ENCODE measurements at places on chromosomes 7 and 10.

DNA sequence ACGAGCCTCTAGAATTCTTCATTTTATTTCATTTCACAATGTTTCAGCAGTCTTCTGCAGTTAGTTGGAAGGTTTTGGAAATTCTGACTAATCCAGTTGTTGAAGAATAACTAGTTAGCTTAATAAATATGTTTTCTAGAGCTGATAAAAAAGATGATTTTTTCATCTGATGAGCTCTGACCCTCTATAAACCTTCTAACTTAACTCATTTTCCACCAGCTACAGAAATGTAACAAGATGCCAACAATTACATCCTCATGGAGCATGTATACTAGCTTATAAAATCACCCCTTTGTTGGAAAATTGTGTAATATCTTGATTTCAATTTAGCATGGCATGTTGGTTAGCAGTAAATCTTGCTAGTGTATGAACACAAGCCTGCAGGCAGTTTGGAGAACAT is 33.1 kb downstream of the KAT6B start:
- DNase-seq: no peak

DNA sequence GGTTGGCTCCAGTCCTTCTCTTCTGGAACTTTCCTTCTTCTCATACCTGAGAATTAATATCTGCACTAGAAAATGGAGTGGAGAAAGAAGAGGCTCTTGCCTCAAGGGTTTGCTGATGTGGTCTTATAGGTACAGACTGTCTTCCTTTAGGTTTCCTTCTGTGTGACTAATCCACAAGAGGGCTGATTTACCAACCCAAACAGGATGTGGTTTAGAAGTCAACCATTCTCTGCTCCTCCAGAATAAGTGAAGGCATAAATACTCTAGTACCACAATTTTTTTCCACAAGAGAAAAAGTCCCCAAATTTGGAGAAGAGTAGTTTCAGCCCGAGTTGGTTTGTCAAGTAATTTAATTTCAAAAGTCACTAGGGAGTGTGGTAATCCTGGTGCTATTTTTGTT is 85.8 kb downstream of the NRP1 start:
- no peak for DNase-seq

DNA sequence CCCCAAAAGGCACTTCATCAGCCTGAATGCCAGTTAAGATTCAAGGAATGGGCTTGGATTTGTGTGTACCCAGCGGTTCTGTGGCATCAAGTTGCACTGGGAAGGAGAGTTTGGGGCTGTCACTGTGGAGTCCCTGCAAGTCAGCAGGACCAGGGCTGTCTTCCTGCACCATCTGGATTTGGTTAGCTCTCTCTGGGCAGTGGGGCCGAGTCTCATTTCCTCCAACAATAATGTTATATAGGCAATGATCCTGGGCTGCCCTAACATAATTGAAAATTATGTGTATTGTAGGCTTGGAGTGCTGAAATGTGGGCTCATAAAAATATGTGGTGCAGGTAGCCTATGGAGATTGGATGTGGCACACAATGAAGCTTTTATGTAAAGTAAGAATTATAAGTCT is 87.2 kb downstream of the TCF7L2 start:
- DNase-seq: no peak

DNA sequence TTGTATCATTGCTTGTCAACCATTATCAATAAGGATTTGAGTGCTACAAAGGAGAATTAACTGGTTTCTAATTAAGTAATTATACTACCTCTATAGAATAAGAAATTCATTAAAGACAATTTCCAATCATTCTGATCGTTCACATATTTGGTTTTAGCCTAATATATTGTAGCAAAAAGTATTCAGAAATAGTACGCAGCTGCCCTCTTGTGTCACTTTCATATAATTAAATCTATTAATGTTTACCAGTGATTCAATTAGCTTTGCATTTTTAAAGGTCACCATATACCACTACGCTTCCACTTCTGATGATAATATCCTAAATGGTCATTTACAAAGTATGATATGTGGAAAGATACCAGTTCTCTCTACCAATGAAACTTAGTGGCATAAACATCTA is 128.3 kb downstream of the NEBL start:
- DNase-seq: no peak

DNA sequence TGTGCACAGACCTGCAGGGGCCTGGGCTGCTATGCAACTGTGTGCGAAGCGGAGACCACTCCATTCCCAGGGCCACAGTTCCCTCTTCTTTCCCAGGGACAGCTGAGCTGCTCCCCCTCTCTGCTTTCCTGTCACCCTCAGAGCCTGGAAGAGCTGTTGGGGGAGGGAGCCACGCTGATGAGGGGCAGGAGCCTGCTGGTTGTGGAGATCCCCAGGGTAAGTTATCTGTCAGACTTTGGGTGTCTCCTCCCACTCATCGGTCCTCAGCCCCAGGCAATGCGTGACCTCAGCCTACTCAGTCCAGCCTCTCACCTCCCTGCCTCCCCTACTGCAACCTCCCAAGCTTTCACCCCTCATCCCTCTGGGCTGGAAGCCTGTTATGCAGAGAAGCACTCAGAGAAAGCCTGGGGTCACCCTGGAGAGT is 53.5 kb downstream of the ZNF467 start:
- no peak for DNase-seq

DNA sequence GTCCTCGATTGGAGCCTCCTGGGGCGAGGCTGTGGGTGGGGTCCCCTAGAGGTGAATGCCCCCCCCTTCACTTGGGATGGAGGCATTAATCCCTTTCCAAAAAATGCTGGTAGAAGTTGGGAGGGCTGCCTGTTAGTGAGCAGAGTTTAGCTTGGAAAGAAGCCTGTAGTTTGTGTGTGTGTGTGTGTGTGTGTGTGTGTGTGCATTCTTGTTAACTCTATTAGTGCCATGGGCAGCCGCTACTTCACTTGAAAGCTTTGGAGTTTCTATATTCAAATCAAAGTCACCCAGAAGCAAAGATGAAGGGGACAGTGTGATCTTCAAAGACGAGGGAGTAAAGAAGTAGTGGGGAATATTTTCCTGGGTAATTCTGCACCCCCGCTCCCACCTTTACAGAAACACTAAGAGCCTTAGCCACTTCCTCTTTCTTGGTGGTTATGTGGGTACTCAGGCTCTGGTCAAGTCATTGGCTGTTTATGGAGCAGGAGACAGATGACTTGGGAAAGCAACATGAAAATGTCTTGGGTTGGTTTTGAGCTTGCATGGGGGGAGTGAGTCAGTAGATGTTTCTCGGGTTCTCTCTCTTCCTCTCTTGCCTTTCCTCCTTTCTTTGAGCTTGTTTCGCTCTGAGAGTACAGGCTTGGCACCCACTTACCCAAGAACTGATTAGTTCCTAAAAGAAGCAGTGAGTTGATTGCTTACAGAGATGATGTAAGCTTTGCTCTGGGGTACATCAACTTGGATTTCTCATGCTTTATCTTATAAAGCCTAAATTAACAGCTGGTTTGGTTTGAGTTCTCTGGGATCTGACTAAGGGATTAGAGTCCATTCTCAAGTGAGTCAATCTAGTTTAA is 35.9 kb downstream of the TCF7L2 start:
- DNase-seq: no peak

DNA sequence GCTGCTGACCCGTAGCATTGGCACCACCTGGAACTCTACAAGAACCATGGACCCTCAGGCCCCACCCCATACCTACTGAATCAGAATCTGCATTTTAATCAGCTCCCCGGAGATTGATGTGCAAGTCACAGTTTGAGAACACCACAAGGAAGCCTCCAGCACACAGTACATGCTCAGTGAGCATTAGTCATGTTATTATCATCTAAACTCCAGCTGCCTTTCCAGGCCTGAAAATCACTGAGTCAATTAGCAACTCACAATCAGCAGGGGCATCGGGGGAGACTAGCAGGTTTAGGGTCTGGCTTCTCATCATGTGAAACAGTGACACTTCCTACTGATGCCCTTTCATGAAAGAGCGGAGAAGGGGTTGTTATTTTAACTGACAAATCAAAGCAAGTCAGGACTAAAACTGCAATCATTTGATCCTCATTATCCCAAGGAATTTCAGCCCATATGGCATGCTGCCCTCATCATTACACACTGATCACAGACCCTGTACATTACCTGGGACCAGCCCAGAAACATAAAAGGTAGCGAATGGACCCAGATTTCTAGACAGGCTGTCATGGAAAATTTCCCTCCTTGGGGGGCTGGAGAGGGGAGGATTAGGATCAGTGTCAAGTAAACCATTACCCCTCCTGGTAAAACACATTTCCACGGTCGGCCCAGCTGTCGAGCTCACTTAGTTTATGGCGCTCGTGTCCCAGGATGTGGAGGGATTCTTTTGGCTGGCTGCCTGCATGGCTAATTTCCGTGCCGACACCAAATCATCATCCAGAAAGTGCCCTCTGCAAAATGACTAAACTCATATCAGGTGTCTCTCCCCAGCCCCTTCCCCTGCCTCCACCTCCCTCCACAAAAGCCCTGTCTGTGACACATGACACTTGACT is 122.8 kb downstream of the PRLHR start:
- DNase-seq: no peak

DNA sequence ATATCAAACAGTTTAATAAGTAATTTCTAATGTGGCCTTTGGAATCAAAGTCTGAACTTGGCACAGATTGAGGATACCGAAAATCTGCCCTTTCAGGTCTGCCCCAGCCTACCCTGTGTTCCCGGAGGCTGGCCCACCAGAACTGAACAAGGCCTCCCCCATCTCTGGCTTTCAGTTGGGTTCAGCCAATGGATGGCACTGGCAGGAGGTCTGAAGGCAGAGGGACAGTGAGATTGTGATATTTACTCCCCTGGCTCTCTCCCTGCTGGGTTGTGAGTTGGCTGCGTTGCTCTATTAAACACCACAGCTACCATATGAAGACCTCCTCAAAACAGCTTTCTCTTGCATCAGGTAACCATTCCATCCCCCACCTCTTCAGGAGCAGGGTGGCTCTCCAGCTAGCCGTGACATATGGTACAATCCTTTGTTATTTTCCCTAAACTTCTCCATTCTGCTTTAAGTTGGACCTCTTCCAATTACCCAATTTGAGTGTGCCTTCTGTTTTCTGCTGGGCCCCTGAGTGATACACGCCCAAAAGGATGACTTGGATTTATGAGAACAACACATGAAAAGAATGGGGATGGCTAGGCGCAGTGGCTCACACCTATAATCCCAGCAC is 28.1 kb downstream of the DNMBP start:
- DNase-seq: no peak

DNA sequence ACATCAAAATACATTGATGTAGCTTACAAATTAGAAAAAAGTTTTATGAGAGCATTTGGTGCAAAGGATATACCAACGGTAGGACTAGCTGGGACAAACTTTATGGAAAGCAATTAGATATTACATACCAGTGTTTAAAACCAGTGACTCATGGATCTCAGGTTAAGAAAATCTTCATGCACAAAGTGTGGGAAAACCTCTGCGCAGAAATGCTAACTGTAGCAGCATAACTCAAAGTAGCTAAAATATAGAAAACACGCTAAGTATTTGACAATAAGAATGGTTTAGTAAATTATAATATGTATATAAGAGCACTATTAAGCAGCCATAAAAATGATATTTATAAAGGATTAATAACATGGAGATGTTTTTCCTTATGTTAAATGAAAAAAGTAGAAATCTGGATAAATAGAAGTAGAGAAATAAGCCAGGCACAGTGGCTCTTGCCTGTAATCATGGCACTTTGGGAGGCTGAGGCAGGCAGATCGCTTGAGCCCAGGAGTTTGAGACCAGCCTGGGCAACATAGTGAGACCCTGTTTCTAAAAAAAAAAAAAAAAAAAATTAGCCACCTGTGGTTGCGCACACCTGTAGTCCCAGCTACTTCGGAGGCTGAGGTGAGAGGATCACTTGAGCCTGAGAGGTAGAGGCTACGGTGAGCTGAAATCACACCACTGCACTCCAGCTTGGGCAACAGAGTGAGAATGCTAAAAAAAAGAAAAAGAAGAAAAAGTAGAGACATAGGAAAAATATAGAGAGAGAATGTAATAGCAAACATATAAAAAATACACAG is 37.2 kb downstream of the TBXAS1 start:
- DNase-seq: no peak

- no peak for DNase-seq
These were observed 13.3 kb downstream of the GPR146 start for GRCh38 chr7:1057416-1058291.

GRCh38 chr7:1004018-1004852 is 21.3 kb downstream of the CYP2W1 start:
- DNase-seq: no peak

DNA sequence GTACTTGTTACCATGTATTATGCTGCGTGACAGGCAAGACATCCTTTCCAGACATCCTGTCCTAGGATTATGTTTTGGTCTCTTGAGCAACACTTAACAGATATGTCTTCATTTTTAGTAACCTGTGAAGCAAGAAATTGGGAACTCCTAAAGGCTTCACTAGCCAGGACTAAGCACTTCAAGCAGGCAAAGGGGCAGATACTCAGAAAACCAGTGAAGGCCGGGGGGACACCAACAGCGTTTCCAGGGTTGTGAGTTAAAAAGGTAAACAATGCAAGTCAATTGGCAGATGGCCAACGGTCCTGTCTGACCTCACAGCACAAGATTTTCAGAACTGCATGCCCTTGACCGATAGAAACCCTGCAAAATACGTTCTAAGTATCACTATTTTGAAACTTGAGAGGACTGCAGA is 77.6 kb upstream of the SFMBT2 start:
- DNase-seq: no peak

GRCh38 chr10:110512461-110513187 is 14.9 kb downstream of the DUSP5 start:
- DNase-seq: no peak

DNA sequence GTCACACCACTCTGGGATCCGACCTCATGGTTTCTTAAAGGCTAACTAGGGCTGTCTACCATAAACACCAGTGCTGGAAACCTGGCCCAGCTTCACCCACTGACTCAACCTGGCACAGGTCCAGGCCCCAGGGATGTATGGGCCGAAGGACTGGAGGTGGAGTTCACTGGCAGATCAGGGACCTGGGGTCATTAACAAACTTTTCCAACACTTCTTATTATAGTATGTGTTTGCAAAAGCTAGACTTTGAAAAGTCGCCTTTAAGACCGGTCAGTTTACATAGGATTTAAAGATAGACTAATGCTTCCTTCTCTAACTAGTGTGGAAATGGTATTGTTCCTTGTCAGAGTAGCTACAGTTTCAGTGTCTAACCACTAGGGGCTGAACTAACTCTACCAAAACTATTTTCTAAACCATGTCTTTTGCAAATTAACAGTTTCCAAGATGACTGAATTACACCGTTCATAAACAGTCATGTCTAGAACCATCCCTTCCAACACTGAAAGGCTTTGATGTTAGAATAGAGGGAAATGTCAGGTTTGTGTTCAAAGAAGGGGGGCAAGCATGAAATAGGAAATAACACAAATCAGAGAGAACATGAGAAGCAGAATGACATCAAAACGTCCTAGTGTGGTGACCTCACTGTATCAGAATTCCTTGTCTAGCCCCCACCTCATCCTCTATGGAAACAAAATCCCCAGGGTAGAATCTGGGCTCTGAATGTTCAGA is 29.7 kb downstream of the STN1 start:
- no peak for DNase-seq

DNA sequence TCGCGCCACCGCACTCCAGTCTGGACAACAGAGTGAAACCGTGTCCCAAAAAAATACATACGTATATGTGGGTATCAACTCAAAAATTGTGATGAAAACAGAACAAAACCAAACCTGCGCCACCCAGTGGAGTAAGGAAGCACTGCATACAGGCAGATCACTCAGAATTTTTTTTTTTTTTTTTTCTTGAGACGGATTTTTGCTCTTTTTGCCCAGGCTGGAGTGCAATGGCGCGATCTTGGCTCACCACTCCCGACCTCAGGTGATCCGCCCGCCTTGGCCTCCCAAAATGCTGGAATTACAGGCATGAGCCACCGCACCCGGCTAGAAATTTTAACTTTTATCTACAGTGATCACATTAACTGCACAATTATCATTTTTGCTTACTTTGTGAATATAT is 9.1 kb upstream of the TMEM236 start:
- peak; percentile 25 for DNase-seq

- peak; percentile 1 for DNase-seq
These were observed 767 bp downstream of the KRIT1 start for GRCh38 chr7:92244808-92245486.

Measured in activated T-helper 1 cell treated with Interleukin-2 at 50 U/mL for 16 hours (primary cell).